ENCODE measurements at places on chromosomes 3 and 15. TPM values are rescaled to one million over a fixed set of nuclear protein-coding genes. Genes with fewer than 3 reads are reported as not detected.
A peak's percentile ranks its signal among the peaks of the same experiment; 100 is the strongest.

DNA sequence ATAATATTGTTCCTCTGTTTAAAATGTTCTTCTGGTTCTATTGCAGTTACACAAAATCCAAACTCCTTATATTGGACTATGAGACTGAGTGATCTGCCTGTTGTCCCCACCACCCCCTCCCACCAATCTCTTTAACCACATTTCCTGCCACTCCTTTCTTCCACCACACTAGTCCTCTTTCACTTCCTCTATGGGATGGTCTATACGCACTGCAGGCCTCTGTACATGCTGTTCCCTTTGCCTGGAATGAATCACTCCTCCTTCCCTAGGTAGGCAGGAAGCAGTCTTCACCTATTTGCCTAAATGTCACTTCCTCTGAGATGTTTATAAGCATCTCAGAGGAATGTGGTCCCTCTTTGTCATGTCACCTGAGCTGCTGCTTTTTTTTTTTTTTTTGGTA lies 4.0 kb downstream of the MAP2K1 start:
- no peaks in the 10 kb centered on the region for H3K27me3 ChIP-seq
- H3K36me3 ChIP-seq, result no peaks in the 10 kb centered on the region
- DNase-seq, result peak; percentile 60
- no peak overlapping the region for H3K4me3 ChIP-seq

DNA sequence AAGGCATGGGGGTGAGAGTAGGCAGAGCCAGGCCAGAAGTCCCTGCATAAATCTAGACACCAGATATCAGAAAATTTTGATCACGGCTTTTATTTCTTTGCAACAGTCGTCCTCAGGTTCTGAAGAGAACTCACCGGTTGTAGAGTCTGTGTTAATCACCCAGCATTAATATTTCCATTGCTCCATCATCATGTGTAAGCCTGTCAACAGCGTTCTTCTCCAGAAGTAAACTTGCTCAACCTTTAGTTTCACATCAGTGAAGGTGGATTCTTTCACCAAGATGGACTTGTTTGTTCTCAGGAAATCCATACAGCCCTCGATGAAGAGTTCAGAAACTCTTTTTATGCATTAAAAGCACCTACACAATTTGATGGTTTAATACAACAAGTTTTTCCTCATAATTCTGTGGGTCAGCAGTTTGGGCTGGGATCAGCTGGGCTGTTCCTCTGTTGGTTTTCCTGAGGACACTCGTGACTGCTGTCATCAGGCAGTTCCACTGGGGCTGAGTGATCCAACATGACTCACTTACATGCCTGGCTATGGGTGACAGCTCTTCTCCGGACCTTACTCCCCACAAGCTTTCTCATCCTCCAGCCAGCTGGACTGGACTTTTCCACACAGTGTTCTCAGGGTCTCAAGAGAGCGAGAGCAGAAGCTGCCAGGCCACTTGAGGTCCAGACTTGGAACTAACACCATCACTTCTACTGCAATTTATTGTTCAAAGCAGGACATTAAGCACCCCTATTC lies 303.4 kb downstream of the ZNF621 start:
- H3K4me1 ChIP-seq, result no peaks in the 10 kb centered on the region
- no peaks in the 10 kb centered on the region for H3K27me3 ChIP-seq
- no peak overlapping the region for H3K4me3 ChIP-seq
- no peak for DNase-seq
- no peaks in the 10 kb centered on the region for H3K36me3 ChIP-seq

Gene CCR3
- total RNA-seq, result 1.5 TPM

GRCh38 chr15:79970624-79971434 lies at the start of gene BCL2A1:
BCL2A1 (minus strand) TSS chr15:79971196; CDS start chr15:79971119, 77 bp downstream.
- peaks cover 19% of the 10 kb centered on the region for H3K4me1 ChIP-seq
- no peaks in the 10 kb centered on the region for H3K36me3 ChIP-seq
- peak; percentile 83 for DNase-seq
- no peaks in the 10 kb centered on the region for H3K27me3 ChIP-seq
- H3K27ac ChIP-seq, result peak within 1 kb of the TSS; percentile 89

GRCh38 chr15:67746022-67746421 lies 79.3 kb upstream of the SKOR1 start:
- H3K27ac ChIP-seq, result no peak overlapping the region
- no peaks in the 10 kb centered on the region for H3K36me3 ChIP-seq
- no peaks in the 10 kb centered on the region for H3K27me3 ChIP-seq

GRCh38 chr3:54157860-54158259 lies 35.5 kb downstream of the CACNA2D3 start:
- H3K27ac ChIP-seq, result no peak overlapping the region
- no peak for DNase-seq
- no peaks in the 10 kb centered on the region for H3K4me1 ChIP-seq
- no peaks in the 10 kb centered on the region for H3K27me3 ChIP-seq
- no peaks in the 10 kb centered on the region for H3K36me3 ChIP-seq

Gene WDR76
- total RNA-seq, result 12.4 TPM

- H3K4me3 ChIP-seq, result no peak overlapping the region
- no peak for DNase-seq
- peaks cover 38% of the 10 kb centered on the region for H3K4me1 ChIP-seq
- no peak overlapping the region for H3K27ac ChIP-seq
- H3K36me3 ChIP-seq, result no peaks in the 10 kb centered on the region
Measured at GRCh38 chr15:40054855-40055575, 16.0 kb upstream of the SRP14 start.

GRCh38 chr3:65888980-65889706 lies 149.6 kb downstream of the MAGI1 start:
- H3K27ac ChIP-seq, result no peak overlapping the region
- no peaks in the 10 kb centered on the region for H3K27me3 ChIP-seq
- no peaks in the 10 kb centered on the region for H3K36me3 ChIP-seq
- DNase-seq, result no peak
- H3K4me3 ChIP-seq, result no peak overlapping the region

Gene CLDN1
- not detected for total RNA-seq

GRCh38 chr15:79122391-79122790 lies 31.8 kb upstream of the RASGRF1 start:
- no peak overlapping the region for H3K27ac ChIP-seq
- no peak for DNase-seq
- H3K4me1 ChIP-seq, result no peaks in the 10 kb centered on the region
- H3K4me3 ChIP-seq, result no peak overlapping the region

All from natural killer cell (primary cell).